ENCODE measurements at places on chromosomes 11 and 22.

DNA sequence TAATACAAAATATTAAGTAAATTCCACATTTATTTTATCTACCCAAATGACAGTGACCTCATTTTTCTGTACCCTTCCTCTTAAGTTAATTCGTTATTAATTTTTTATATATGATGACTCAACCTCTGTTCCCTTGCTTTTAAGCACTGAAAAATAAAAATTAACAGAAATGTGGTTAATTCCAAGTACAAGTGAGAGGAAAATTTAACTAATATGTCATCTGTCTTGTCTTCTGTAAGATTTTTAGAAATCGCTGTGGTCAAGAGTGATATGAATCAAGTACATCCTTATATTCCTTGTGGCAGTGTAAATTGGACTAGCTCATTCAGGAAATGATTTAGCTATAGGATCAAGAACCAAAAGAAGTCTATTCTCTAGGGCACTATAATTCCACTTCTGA is 74.5 kb downstream of the PDHX start:
- no peak for DNase-seq

- no peak for DNase-seq
Measured at GRCh38 chr11:86162239-86162638, 82.3 kb upstream of the EED start.

DNA sequence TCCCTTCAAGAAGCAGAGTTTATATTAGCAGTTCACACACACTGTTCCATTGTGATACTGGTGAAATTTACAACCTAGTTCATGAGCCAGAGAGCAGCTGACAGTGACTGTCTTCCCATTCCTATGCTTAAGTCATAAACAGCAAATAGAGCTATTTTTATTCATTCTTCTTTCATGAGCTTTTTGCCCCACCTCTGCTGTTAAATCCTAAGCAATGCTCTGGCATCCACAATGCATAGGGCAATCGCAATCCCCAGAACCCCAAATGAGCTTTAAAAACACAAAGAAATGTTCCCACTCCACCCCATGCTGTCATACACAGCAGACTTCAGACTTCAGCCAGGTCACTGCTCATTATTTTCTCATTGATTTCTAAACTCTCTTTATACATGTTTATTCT is 307.5 kb downstream of the ETS1 start:
- DNase-seq = no peak

GRCh38 chr11:326842-327580 is 6.4 kb upstream of the IFITM3 start:
- DNase-seq = peak; percentile 38

GRCh38 chr22:39689421-39689820 is 118.9 kb downstream of the CACNA1I start:
- no peak for DNase-seq

Data from stimulated activated CD8-positive, alpha-beta memory T cell treated with anti-CD3 and anti-CD28 coated beads, Interleukin-2, amount 100 ng/mL, for 1 hour (primary cell).